ENCODE measurements at places on chromosomes 1 and 21. TPM values are rescaled to one million over a fixed set of nuclear protein-coding genes. Genes with fewer than 3 reads are reported as not detected.

GRCh38 chr1:110229348-110230001 is 19.4 kb downstream of the KCNC4 start:
- no peak for DNase-seq

C1orf116 gene
- 0.35 TPM for total RNA-seq

ZBTB7B gene
- total RNA-seq = 30.3 TPM

XCL2 gene
- not detected for total RNA-seq

PRAMEF6 gene
- not detected for total RNA-seq

FAM131C gene
- total RNA-seq = 5.2 TPM

All from right atrium auricular region (tissue), 2 donors.